NCI-H2227 treated with DMSO at 0.1 percent for 48 hours (cell line): ENCODE measurements at places on chromosomes 11 and 22.

DNA sequence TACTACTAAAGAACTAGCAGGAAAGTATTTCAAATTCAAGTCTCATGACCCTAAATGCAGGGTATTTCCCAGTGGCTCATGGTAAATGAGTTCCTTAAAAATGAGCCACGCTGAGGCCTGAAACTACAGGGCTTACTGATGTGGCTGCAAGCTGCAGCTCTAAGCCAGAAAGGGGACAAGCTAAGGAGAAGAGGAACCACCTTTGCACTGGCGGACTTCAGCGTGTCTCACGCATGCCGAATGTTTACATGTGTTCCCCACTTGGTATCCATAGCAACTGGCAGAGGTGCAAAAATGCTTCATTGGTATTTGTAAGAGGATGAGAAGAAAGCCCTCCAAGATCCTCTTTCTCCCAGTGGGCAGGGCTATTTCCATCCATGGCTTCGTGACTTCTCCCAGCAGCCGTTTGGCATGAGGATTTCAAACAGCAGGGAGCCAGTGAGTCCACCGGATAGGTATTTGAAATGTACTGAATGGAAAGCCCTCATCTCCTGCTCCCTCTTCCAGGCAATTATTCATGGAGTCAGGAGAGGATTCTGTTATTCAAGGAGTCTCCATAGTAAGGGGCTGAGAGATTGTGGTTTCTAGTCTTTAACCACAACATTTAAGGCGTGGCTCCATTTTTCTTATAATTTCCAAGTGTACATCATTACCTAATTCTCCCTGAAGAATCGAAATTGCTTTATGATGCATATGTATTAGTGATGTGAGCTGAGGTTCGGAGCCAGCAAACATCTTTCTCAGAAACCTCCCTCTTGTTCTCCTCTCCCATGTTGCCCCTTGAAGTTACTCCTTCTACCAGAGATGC lies 55.3 kb upstream of the CD44 start:
- DNase-seq: no peak

- DNase-seq: no peak
Observed at GRCh38 chr11:16098526-16099205, 257.7 kb downstream of the SOX6 start.

GRCh38 chr11:17794981-17795380 lies 60.4 kb downstream of the KCNC1 start:
- DNase-seq: no peak

- DNase-seq: no peak
Observed at GRCh38 chr11:88158081-88158480, 17.2 kb downstream of the RAB38 start.

DNA sequence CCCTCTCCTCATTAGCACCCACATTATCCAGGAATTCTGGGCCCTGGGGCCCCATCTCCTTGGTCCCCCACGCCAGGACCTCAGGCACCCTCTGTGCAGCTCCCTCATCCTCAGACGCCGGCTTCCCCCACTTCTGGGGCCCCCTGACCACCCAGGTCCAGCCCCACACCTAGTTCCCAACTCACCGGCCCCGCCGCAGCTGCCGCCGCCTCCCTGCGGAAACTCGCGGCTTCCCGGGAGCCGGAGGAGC lies at the start of gene PCSK7:
PCSK7 (minus strand) TSS at position 232 of the 250 bp plus-strand sequence. CDS start 2,229 bp downstream, outside the sequence.
- DNase-seq: no peak

DNA sequence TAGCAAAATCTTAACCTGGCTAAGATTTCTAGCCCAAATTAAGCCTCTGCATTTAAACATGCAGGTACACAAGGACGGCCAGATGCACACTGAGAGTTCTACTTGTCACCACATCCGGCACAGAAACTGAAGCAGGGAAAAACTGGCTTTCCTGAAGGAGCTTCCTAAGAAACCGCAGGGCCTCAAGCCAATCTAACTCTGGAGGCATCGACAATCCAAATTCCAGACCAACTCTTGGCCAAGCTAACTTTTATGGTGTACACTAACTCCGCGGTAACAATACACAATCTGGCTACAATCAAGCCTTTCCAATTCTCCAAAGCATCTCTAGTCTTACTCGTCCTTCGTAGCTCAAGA lies 1.2 kb downstream of the MSANTD2 start:
- DNase-seq: no peak

DNA sequence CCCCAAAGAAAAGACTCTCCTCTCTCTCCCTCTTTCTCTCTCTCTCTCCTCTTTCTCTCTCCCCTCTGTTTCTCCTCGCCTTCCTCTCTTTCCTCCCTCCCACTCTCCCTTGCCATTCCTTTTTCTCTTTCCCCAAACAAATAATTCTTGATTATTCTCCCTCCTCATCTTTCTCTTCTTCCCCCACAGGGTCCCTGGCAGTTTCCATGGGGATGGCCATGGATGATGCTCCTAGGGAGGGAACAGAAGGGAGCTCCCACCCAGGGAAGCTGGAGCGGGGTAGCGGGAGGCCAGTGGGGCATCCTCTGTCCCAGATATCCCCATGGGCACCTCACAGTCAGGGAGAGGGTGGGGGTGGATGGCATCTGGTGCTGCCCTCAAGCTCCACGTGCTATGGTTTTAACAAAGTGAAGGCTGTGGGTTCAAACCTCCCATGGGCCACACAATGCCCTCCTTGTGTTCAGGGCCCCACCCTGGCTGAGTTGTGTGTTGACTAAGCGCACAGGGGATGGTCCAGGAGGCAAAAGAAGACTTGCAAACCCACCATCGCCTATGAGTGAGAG lies 266.4 kb downstream of the BUD13 start:
- no peak for DNase-seq

DNA sequence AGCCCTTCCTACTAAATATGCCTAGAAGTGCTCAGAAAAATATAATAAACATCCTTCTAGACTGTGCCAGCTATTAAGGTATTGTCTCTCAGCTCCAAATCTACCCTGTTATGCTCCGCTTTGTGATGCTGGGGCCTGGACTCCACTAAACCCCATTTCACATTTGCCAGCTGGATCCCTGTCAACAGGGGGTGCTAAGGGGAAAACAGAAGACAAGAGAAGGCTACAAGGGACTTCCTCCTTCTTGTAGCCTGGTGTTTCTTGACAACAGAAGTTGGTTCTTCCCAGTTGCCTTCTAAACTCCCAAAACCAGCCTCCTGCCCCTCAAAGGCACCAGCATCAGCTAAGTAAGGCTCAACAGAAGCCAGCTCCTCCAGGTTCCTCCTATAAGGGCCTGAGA lies 5.2 kb downstream of the NUMA1 start:
- no peak for DNase-seq

DNA sequence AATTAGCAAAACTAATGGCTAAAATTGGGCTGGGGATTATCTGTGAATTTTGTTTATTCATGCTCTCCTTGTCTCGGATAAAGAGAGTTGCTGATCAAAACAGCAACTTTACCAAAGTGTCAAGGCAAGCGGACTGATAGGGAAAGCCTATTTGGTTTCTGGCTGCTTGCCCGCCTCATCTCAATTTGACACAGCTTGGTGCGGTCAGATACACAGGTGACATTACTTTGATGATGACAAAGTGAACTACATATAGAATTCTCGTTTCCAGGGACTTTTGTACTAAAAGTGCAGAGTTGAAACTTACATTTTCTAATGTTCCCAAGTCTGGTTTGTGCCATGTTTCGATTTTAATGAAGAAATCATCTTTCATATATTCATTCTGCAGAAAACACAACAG lies 22.8 kb downstream of the PITPNB start:
- no peak for DNase-seq

- no peak for DNase-seq
Observed at GRCh38 chr22:47775686-47776085, 1013.2 kb downstream of the TBC1D22A start.

DNA sequence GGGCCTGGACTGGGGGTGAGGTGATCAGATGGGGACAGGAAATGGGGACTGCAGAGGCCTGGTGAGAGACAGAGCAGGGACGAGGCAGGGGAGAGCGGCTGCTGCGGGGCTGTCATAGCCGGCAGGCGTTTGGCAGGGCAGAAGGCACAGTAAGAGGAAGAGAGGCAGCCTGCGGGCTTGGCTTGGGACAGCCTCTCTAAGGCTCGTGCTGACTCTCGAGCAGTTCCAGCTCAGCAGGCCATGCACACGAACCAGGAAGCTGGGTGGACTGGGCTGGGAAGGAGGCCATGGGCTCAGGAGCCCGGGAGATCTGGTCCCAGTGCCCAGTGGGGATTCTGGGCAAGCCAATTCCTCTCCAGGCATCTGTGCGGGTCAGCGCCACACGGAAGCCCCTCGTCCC lies 19.6 kb upstream of the EIF3D start:
- no peak for DNase-seq

DNA sequence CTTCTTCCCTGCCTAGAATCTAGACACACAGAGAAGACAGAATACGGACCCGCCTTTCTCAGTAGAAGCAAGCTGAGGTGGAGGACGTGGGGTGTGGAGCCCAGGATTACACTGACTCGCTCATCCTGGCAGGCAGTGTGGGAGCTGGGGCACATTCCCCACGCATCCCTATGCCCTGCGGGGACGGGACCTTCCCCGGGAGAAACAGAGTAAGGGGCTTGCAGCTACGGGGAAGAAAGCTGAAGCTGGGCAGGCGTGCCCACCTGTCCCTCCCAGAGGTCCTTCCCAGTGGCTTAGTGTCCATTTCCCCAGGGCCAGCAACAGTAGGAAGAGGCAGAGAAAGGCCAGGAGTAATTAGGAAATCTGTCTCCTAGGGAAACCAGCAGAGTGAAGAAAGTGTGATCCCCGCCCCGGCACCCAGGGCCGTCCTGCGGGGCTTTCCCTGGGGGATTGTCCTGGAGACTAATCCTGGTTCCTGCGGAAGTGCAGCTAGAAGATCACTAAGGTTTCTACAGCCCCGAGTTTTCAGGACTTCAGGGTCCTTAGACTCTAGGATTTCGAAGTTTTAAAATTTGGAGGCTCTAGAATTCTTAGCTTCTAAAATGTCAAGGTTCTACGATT lies 7.8 kb downstream of the DNAJB13 start:
- no peak for DNase-seq

DNA sequence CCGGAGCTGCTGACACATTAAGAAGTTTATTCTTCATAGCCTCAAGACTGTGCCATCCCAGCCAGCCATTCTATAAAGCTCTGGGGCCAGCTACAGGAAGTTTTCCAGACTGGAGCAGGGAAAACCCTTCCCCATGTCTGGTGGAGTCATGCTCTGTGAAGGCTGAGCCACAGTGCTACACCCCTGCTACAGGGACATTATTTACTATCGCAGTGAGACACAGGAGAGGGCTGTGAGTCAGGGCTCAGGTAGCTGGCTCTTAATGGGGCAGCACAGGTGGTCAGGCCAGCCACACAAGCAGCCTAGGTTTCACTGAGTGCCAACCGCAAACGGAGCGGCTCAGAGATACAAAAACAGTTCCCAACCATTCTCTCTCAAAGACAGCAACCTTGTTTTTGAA lies 12.1 kb downstream of the HPS4 start:
- DNase-seq: no peak

GRCh38 chr11:58576887-58577471 lies 1.3 kb upstream of the LPXN start:
- no peak for DNase-seq

DNA sequence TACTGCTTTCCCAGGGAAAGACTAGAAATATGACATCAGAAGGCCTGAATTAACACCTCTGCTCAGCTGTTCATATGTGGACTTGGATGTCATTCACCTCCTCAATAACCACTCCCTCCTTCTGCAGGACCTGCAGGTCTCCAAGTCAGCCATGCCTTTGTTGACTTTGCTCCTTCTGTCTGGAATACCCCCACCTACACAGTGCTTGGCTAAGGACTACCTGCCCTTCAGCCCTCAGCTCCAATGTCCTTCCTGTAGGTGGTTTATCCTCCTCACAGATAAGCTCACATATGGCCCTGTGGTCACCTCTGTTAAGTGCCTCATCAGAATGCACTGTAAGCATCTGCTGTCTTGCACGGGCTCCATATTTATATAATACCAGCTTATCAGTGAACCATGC lies 26.4 kb upstream of the FAT3 start:
- no peak for DNase-seq

DNA sequence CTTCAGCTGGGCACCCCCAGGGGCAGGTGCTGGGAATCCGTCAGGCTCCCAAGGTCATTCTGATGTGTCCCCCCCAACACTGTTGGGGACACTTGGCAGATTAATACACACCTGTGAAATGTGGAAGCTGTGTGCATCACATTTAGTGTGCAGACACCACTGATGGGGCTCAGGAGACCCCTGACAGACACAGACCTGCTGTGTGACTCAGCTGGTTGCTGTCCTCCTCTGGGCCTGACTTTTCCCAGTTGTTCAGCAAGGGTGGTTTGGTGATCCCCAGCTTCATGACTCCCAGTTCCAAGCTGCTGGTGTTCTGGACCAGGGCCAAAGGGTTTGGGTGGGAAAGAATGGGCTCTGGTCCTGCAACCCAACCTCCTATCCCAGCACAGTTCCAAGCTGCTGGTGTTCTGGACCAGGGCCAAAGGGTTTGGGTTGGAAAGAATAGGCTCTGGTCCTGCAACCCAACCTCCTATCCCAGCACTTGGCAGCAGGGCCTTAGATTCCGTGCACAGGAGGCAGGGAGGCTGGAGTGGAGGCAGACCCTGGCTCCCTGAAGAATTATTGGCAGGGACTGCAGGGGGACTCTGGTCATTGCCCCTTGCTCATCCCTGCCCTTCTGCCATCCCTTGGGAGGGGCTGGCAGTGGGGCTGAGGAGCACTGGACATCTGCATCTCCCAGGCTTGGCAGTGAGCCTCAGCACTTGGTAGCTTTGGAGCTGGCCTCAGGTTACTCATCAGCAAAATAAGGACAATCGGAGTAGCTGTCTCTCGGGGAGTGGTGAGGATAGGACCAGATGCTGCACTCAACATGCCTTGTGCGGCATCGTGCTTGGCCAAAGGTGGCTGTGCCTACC lies 8.4 kb upstream of the OMP start:
- no peak for DNase-seq

DNA sequence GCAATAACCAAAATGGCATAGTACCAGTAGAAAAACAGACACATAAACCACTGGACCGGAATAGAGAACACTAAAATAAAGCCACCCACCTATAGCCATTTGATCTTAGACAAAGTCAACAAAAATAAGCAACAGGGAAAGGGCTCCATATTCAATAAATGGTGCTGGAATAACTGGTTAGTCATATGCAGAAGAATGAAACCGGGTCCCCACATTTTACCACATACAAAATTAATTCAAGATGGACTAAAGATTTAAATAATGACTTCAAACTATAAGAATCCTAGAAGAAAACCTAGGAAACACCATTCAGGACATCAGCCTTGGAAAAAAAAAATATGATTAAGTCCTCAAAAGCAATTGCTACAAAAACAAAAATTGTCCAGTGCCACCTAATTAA lies 30.1 kb upstream of the NOX4 start:
- no peak for DNase-seq

DNA sequence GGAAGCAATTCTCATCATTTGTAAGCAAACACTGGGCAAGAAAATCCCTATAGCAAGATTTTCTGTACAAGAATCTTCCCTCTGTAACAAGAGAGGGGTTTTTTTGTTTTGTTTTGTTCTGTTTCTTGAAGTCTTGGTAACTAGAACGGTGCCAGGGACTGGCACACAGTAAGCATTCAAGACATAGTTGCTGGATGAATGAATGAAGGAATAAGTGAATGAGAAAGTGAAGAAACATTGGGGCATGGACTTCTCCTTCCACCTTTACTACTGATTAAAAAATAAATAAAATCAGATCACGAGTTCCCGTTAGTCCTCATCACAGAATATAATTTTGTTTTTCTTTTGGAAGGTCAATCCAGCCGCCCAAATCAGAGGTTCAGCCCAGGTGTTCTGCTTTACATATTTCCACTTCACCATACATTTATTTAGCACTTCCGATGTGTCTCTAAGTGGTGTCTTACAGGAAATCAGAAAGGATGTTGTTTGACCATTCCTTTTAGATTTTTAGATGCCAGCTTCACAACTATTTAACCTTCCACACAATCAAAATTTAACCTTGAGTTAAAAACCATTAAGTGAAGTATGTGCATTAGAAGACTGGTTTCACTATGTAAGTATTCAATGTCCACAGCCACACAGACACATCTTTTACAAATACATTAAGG lies 281.2 kb downstream of the CADM1 start:
- no peak for DNase-seq
